ENCODE measurements at places on chromosomes 2 and 18.

- DNase-seq, result no peak
Measured at GRCh38 chr18:26468931-26469340, 79.4 kb downstream of the KCTD1 start.

DNA sequence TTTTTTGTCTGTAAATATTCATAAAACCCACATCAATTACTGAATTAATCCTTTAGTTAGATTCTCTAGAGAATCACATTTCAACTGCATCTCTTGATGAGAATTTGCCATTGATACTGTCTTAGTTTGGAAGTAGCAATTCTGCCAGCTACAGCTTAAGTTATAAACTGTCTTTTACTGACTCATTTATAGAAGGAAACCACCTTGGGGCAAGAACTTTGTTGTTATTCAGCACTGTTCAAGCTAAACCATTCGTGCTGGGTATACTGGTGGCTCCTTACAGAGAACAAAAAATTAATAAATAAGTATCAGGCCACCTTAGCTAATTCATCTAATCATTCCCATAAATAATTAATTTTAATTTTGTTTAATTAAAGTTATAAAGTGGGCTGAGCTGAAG lies 1082.6 kb upstream of the CELF4 start:
- no peak for DNase-seq

DNA sequence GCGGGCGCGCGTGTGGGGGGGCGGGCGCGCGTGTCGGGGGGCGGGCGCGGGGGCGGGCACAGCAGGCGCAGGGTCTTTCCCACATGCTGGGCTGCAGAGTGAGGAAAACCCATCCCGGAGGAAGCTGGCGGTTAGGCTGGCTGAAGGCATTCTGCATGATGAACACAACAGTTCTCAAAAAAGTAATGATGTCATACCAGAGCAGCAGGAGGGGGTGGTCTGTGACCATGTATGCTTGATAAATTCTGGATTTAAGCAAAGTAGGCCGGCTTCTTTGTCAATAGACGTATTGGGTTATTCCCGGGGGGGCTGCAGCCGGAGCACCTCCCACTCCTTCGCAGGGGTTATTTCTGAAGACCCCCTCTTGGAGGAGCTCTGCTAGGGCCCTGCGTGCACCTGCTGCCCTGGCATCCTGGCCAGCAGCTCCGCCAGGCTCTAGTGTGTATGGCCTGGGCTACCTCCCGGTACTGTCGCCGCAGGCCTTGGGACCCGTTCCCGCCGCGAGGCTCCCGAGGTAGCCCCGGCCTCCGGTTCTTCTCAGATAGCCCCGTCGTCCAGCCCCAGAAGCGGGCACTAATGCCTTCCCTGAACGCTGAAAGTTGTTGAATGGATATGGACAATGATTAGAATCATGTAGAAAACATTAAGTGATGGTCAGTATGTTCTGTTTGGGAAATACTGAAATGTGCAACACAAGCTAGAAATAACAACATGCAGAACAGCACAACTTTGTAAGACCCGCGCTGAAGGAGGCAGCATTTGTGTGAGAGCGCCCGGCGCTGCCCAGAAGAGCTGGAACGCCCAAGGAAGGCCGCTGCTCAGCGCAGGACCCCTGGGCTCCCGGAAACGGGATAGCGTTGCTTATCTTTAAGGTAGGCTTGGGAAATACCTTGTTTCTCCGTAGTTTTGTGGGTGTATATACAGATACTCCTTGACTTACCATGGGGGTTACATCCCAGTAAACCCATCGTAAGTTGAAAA lies 101.4 kb upstream of the RAB6C start:
- DNase-seq, result peak; percentile 31

DNA sequence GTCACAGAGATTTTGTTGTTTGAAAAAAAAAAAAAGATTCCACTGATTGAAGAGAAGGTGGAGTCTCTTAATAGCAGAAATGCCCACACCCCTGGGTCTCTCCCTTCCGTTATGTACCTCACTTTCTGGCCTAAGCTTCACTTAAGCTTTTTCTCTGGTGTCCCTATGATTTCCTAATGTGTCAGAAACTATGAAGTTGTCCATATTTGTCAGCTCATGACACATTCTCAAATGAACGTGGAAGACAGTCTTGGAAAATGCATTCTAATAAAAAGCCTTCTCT lies 5.4 kb upstream of the MALL start:
- no peak for DNase-seq

DNA sequence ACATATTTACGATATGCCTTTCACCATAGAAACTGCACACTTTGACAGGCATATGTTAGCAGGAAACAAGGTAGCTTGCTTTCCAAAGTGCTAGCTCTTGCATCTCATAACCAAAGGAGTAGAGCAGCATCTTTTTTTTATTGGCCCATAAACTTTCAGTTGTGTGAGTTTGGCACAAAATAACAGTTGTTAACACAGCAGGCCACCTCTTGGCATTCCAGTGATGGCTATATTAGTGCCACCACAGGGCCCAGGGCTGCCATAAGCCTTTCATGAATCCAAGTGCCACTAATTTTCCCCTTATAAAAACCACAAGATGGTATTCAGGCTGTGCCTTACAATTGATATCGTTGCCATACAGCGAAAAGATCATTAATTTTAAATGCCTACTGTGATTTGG lies 40.3 kb upstream of the KLF7 start:
- DNase-seq, result no peak

- DNase-seq, result no peak
Measured at GRCh38 chr2:134334542-134335353, 80.9 kb downstream of the MGAT5 start.

GRCh38 chr2:241637018-241637794 lies at the start of the genes ATG4B and THAP4:
Gene ATG4B, plus strand, starts transcription at chr2:241637693. Its CDS starts 22 bp downstream, at chr2:241637715.
Gene THAP4, minus strand, starts transcription at chr2:241637158. Its CDS starts 141 bp downstream, at chr2:241637017.
- peak; percentile 60 for DNase-seq

DNA sequence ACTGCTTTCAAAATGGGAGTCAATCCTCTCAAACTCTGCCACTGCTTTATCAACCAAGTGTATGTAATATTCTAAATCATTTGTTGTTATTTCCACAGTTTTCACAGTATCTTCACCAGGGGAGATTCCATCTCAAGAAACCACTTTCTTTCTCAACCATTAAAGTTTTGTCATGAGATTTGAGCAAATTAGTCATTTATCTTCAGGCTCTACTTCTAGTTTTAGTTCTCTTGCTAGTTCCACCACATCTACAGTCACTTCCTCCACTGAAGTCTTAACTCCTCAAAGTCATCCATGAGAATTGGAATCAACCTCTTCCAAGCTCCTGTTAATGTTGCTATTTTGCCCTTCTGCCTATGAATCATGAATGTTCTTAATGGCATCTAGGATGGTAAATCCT lies 545.8 kb downstream of the ARHGAP15 start:
- no peak for DNase-seq

- DNase-seq, result no peak
Measured at GRCh38 chr18:23618862-23619387, 32.6 kb upstream of the NPC1 start.

- no peak for DNase-seq
Measured at GRCh38 chr2:71191570-71191943, 35.3 kb downstream of the PAIP2B start.

GRCh38 chr2:176085861-176086771 lies 2.4 kb upstream of the EVX2 start:
- DNase-seq, result no peak

DNA sequence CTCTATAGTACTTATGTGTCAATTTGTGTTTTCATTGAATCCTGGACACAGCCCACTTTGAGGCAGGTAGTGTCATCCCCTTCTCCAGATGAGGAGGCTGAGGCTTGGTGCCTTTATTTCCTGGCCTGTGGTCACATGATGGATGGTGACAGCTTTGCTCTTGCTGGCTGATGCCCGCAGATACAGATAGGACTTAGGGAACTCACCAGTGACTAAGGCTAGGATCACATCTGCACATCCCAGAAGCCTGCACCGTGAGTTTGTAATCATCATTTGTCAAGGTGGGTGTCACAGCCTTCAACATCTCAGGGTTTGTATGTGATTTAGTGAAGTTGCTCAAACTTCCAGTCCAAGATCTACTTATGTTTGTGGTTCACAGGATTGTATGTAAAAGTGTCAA lies 295.1 kb upstream of the RAB12 start:
- no peak for DNase-seq

- no peak for DNase-seq
Measured at GRCh38 chr2:181613241-181613640, 43.7 kb downstream of the CERKL start.

GRCh38 chr18:51039138-51040112 lies 9.4 kb downstream of the SMAD4 start:
- DNase-seq, result no peak

GRCh38 chr2:175490360-175490791 lies 308.9 kb upstream of the ATP5MC3 start:
- DNase-seq, result no peak

- DNase-seq, result no peak
Measured at GRCh38 chr2:215429424-215429823, 6.4 kb downstream of the FN1 start.

- DNase-seq, result no peak
Measured at GRCh38 chr2:8545695-8546611, 135.9 kb upstream of the ID2 start.

GRCh38 chr18:77711096-77711495 lies 461.4 kb downstream of the GALR1 start:
- DNase-seq, result no peak

DNA sequence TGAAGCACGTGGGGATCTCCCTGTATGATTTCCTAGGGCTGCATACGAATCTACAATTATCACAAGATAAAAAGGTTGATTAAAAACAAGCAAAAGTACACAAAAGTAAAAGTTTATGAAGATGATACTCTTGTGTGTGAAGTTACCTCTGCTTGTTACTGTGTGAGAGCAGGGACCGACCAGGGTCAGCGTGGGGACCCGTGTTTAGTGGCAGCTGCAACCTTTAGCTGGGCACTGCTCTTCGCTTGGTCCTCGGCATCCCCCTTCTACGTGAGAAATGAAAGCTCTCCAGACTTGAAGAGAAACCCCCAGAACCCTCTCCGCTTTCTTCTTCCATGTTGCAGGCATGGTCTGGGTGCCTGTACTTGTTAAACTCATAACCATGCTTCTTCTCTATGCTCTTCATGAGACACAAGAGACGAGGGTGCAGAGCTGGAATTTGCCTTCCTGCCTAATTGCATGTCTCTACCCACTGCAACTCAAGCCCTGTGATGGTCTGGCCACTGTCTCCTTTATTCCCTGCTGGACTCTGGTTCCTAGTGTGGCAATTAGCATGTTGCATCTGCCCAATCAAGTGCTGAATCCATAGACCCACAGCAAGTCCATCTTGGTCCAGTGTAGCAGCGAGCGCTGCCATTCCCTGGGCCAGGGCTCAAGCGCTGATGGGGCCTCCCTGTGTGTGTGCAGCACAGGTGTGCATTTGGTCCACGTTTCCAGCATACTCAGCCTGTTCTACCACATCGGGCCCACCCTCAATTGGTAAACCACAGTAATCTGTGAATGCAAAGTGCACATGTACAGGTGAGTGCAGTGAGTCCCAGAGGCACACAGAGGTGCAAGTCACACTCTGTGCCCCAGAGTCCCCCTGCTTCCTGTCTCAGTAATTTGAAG lies 88.5 kb downstream of the TWIST2 start:
- no peak for DNase-seq

GRCh38 chr2:142557391-142557790 lies 320.1 kb upstream of the KYNU start:
- DNase-seq, result no peak

DNA sequence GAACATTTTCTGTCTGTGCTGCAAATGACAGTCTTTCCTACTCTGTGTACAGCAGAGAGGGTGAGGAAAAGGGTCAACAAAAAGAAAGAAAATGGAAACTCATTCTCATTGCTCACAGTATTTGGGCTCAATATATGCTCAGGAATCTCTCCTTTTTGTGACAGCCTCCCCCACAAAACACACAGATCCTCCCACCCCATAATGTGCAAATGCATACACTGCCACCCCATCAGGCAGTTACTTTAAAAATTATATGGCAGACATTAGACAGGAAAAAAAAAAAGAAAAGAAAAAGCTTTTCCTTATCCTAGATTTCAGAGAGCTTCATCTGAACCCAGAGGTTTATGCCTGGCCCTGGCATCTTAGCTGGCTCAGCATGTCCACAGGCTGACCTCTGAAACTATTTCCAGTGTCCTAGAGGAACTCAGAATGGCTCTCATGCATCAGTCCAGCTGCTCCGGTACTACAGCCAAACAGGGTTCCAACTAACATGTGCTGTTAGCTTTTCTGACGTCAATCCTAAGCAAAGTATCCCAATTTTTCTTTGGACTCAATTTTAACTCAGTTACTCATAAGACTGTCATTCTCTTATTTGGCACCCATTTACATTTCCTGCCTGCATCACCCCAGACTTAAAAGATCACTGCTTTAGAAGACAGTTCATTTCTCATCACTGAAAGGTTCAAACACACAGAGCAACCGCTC lies 105.9 kb downstream of the RBMS1 start:
- peak; percentile 98 for DNase-seq

- no peak for DNase-seq
Measured at GRCh38 chr2:188693111-188693510, 281.1 kb upstream of the COL3A1 start.

- DNase-seq, result no peak
Measured at GRCh38 chr2:170815746-170816503, 762 bp upstream of the GAD1 start.

GRCh38 chr2:50398766-50399056 lies 633.2 kb downstream of the NRXN1 start:
- DNase-seq, result no peak

- DNase-seq, result peak; percentile 31
Measured at GRCh38 chr2:45706033-45706432, 54.6 kb downstream of the PRKCE start.

DNA sequence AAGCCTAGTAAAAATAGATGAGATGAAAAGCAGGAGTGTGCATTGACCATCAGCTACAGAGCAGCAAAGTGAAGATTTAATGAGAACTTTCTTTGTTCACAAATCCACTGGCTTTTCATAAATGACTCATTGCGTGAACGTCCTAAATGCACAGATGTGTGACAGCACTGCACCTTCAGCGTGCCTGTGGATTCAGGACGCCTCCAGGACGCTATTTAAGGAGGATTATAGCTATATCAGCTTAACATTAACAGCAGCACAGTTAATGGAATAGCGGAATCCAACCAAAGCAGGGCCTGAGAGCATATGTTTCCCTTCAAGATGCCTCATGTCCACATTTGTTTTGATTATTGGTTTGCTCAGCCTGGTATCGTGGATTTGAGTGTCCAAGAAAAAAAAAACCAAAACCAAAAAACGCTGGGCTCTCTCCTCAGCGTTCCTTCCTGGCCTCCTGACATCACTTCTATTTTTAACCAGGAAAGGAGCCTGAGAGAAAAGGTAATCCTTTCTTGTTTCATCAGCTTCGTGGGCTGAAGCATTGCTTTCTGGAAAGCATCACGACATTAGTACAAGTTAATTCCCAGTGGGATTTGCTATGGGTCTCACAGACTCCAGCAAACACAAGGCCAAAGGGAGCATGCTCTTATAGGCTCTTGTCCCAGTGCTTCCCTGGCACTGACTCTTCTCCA lies 447.0 kb upstream of the SMIM21 start:
- no peak for DNase-seq

- peak; percentile 43 for DNase-seq
Measured at GRCh38 chr2:201950606-201951005, 83.0 kb upstream of the FZD7 start.

GRCh38 chr2:71886241-71886640 lies 261.4 kb downstream of the CYP26B1 start:
- no peak for DNase-seq
